ENCODE measurements at places on chromosomes 6 and 20.

DNA sequence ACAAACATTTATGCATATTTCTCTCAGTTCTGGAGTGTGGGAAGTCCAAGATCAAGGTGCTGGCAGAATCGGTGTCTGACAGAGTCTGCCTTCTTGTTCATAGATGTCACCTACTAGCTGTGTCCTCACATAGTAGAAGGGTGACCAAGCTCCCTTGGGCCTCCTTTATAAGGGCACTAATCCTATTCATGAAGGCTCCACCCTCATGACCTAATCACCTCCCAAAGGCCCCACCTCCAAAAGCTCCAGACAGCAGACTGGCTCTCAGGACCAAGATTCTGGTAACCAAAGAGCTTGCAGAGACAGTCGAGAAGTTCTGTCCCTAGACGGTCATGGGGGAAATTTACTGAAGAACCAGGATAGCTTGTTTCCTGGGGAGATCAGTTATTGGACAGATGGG is 139.1 kb downstream of the COL9A1 start:
- no peak for DNase-seq

- DNase-seq = no peak
Observed at GRCh38 chr20:63061051-63061770, 54.4 kb upstream of the BHLHE23 start.

GRCh38 chr6:18485660-18486435 is 98.7 kb downstream of the RNF144B start:
- no peak for DNase-seq

- DNase-seq = no peak
Observed at GRCh38 chr20:58313396-58313795, 3.9 kb downstream of the RAB22A start.

- no peak for DNase-seq
Observed at GRCh38 chr6:15730922-15731321, 68.1 kb upstream of the DTNBP1 start.

GRCh38 chr20:32583581-32584070 is 1.5 kb downstream of the NOL4L start:
- no peak for DNase-seq

- DNase-seq = no peak
Observed at GRCh38 chr6:21031182-21031581, 496.9 kb downstream of the CDKAL1 start.

DNA sequence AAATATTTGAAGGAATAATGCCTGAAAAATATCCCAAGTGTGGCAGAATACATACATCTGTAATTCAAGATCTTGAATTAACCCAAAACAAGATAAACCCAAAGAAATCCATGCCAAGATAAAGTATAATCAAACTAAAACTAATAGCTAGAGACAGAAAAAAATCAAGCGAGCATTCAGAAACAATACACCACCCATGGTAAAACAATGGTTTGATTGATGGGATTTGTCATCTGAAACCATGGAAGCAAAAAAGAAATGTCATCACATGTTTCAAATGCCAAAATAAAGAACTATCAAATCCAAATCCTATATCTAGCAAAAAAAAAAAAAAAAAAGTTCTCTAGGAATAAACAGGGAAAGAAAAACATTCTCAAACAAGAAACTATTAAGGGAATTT is 5.1 kb upstream of the DEFB127 start:
- DNase-seq = no peak

DNA sequence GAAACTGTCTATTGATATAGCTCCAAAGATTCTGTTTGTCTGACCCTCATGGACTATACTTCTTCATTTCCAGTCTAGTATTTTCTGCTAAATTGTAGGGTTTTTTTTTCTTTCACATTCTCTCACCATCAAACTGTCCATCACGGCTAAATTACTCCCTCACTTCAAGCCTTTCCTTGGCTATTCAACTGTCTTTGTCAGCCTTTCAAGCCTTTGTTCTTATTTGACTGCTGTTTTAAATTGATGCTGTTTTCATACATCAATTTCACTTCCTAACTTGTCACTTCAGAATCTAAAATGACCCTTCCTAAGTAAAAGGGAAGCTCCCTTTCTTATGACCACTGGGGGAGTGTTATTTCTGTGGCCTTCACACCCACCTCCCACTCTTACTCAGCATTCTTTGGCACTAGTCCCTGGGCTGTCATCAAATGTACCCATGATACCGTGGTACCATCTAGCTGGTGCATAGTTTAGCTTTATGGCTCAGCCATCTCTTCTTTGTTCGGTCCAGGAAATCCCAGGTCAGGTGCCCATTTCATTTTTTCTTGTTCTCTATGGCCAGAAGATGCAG is 8.6 kb downstream of the GJA1 start:
- no peak for DNase-seq

DNA sequence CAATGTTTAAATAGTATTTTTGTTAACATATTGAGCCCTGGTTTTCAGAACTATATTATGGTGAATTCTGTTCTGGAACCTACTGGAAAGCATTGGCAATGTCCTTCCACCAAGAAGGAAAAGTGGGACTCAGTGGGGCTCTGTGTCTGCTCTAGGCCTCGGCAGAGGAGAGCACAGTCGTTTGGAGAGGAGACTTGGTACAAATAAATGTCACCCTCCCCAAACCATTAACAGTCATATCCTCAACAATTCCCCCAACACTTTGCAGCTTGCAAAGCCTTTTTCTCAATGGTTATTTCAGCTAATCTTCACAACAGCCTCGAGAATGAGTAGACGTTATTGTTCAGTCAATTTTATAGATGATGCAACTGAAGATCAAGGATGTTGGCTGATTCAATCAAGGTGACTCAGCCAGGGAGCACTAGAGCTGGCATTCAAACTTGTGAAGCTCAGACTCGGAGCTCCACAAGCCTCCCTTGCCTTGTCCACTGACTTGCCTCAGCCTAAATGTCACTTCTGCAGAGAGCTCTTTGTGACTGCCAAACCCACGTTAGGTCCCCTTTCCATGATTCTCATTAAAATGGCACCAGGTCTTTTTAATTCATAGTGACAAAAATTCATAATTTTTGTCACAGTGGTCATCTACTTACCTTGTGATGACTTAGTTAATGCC is 60.6 kb downstream of the TOX2 start:
- no peak for DNase-seq

- no peak for DNase-seq
Observed at GRCh38 chr20:49697071-49697470, 16.6 kb downstream of the B4GALT5 start.

- no peak for DNase-seq
Observed at GRCh38 chr20:54680439-54680838, 205.0 kb downstream of the DOK5 start.

GRCh38 chr20:21554376-21554890 is 40.6 kb upstream of the NKX2-2 start:
- DNase-seq = no peak

DNA sequence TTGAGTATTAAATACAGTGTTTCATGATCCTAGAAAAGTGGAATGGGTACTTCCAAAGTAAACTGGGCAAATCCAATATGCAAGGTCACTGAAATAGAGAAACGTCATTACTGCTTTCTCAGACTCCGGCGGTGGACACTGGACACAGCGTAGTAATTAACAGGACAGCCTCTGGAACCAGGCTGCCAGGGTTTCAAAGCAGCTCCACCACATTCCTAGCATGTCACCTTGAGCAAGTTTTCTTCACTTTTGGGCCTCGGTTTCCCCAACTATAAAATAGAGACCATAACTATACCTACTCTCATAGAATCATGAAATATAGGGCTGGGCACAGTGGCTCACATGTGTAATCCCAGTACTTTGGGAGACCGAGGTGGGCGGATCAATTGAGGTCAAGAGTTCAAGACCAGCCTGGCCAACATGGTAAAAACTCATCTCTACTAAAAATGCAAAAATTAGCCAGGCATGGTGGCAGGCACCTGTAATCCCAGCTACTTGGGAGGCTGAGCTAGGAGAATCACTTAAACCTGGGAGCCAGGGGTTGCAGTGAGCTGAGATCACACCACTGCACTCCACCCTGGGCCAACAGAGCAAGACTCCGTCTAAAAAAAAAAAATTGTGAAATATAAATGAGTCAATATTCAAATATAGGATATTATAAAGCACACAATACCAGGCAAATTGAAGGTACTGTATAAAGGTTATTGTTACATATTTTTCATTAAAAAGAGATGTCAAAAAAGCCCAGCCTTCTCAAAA is 24.9 kb downstream of the ARHGAP18 start:
- DNase-seq = no peak

GRCh38 chr20:38855356-38855755 is 49.9 kb downstream of the PPP1R16B start:
- no peak for DNase-seq

DNA sequence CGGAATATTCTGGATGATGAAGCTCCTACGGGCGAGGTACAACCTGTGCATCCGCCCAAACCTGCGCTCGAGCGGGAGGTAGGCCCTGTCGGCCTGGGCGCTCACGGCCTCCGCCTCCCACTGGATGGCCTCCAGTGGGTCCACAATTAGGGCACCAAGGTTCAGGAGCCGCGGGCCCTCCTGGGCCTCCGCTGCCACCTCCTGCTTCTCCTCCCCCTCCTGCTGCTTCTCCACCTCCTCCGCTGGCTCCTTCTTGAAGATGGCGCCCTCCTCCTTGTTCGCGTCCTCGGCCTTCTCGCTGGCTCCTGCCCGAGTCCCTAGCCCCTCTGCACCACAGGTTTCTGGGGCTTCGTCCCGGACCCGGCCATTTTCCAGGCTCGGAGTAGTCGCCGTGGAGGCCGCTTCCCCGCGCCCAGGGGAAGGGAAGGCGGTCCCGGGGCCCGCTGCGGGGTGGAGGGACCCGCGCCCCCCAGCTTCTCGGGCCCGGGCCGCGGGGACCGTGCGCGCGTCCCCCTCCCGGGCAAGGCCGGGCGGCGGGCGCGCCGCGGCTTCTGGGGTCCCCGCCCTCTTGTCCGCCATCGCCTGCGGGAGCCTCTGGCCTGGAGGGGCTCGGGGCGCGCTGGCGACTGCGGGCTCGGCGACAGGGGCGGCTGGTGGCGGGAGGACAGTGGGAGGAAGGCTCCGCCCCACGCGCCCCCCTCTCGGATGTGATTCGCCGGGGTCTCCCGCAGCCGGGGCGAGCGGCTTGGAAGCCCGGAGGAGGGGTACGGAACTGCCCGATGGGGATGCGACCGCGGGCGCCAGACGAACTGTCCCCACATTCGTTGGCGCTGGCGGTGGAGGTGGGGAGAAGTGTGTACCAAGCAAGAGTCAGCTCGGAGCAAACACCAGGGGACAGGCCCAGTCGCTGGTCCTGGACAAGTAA is 17.6 kb downstream of the PLAGL2 start:
- DNase-seq = no peak

DNA sequence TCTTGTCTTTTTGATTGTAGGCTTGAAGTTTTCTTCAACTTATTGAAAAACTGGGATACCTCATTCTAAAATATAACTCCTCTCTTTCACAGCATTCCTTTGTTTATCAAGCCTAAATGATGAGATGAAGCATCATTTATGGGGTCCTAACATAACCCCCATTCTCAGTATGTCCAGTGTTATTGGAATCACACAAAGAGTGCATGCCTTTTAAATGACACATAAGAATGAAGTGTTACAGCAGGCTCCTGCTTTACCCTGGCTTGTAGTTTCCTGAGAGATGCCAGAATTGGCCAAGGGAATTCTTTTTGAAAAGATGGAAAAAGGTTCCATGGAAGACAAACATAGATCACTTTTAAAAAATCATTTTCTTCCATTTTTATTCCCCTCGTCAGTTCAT is 502.4 kb downstream of the BCKDHB start:
- no peak for DNase-seq

DNA sequence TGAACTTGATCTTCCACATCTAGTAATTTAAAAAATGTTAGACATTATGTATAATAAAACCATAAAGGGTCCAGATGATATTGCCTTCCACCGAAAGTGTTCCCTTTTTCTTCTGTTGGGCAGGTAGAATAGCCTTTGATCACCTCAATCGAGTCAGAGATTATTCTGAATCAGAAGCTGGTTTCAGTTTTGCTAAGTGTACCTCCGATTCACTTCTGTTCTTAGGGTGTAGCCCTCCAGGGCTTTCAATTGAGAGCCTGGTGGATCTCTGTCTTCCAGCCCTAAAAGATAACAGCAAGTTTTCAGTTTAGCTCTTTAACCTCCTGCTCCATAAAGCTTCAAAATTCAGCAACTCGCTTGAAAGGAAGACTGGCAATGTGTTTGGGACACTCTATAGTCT is 21.1 kb upstream of the AIG1 start:
- DNase-seq = no peak

GRCh38 chr20:59630526-59630925 is 26.2 kb downstream of the PHACTR3 start:
- no peak for DNase-seq

GRCh38 chr6:44138717-44139350 is 11.5 kb downstream of the TMEM63B start:
- no peak for DNase-seq

DNA sequence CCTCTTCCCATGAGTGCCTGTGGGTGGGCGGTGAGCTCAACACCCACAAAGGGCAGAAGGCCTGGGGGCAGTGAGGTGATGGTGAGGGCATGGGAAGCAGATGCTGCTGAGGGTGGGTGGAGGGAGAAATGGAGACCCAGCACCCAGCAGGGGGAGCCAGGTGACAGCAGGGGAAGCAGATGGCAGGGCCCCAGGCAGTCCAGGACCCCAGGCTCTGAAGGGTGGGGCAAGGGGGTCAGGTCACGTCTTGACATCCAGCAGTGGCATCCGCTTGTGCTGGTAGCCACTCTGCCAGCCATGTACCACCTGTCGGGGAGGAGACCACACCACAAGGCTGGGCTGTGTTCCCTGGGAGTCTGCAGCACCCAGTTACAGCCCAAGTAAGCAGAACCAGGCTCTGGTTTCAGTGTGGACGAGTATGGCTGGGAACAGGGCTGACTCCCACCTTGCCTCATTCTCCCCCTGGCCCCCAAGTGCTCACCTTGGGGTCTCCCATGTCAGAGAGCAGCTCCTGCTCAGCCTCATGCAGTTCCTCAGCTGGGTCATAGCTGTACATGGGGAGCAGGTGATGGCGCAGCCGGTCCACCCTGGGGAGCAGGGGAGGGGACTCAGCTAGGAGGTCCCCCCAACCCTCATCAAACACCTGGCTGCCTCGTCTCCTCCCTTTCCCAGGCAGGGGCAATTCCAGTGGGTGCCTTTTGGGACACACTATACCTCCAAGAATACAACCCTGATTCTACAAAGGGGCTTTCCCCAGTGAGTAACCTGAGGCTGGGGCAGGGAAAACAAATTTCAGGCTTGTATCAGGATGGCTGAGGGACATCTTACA is 2.0 kb downstream of the SMIM29 start:
- DNase-seq = no peak

DNA sequence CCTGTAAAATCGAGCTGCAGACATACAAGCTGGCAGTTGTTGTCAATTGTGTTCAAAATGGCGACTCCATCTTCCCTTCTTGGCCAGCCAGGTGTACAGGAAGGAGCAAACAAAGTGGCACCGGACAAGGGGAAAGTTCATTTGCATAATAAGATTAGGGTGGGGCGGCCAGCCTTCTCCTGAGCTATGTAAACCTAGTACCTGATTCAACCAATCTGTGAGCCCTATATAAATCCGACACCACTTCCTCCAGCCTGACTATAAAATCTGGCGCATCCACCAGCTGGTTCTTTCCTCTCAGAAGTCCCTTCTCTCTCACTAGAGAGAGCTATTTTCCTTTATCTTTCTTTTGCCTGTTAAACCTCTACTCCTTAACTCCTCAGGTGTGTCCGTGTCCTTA is 8.1 kb upstream of the HBS1L start:
- DNase-seq = no peak

Data from stimulated activated CD8-positive, alpha-beta memory T cell treated with anti-CD3 and anti-CD28 coated beads, Interleukin-7, amount 100 ng/mL, for 1 hour (primary cell).